ENCODE measurements at places on chromosomes 4 and X.

DNA sequence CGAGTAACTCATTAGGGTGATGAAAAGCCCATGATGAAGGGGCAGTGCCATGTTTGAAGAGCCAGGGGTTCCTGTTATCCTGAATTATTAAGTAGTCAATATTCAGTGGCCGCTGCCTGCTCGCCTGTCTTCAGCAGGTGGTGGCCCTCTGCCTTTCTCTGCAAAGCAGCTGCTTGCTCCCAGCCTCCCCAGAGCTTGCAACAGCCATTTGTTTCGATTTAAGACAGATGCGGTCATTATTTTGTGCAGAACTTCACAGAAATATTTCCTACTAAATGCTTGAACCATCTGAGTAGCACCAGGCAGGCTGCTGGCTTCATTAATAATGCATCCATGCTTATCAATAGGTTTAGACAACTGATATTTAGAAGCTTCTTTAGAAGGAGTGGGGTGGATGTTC is 104.3 kb upstream of the TTC29 start:
- DNase-seq: no peak

GRCh38 chr4:117900832-117901231 is 133.5 kb upstream of the NDST3 start:
- no peak for DNase-seq

GRCh38 chr4:69025191-69025998 is 70.9 kb upstream of the UGT2B7 start:
- DNase-seq: no peak

DNA sequence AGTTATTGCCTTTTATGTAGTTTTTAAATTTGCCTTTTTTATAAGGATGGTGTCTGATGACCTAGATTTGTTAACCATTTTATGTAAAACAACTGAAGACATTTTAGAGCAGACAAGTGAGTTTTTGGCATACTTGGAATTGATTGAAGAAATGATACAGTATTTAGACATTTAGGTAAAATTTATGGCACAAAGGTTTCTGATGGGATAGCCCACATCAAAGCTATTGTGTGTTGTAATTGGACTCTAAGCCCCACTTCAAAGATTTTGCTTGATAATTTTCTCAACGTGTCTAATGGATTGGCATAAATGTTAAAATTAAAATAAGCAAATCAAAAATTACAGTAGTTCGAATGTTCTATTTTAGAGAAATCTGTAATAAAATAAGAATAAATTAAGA is 17.6 kb downstream of the EPGN start:
- no peak for DNase-seq

DNA sequence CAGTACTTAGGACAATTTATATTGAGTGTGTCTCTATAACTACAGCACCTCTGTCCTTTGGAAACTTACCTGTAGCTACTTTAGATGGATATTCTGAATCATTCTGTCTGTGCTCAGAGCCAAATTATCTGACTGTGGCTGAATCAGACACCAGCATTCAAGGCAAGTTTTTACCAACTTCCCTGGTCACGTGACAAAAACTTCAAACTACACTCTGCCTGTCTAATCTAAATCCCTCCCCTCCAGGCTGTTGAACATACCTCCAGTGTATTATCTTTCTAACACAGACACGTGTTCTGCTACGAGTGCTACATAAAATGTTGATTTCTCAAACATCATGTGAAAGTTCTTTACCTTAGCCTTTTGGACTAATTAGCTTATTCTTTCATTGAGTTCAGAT is 641.2 kb upstream of the CPEB2 start:
- DNase-seq: no peak

- no peak for DNase-seq
These were observed 50.1 kb downstream of the MEPE start for GRCh38 chr4:87882861-87883260.

DNA sequence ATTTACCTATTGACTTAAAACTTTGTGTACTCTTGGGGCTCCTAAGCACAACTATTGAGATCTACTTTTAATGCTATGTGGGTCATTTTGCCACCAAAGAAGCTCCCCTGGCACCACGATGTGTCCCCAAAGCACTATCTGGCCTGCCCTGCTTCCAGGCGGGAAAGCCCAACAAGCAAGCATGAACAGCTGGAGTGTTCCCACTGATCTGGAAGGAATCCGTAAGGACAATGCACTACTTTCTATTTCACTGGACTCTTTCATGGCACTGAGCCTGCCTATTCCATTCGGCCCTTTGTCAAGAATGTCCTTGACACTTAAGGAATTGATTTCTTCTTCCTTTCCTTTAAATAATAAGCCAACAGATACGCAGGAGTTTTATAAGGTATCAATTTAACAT is 38.8 kb downstream of the GRIA3 start:
- DNase-seq: no peak

DNA sequence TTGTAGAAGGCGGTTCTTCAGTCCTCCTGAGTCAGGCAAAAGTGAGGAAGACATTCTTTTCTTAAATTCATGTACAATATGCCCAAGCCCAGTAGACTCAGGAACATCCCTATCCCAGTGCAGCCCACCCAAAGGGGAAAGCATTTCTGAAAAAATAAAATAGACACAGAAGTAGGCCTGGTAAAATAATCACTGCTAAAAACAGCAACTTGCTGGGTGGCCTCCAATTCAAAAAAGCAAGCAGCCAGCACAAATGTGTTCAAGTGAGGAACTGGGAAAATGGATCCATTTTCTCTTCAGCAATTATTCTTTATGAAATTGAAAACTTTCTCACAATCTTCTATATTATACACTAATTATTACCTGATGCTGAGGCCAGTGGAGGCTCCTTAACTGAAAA is 165.4 kb downstream of the PCDH19 start:
- DNase-seq: no peak

DNA sequence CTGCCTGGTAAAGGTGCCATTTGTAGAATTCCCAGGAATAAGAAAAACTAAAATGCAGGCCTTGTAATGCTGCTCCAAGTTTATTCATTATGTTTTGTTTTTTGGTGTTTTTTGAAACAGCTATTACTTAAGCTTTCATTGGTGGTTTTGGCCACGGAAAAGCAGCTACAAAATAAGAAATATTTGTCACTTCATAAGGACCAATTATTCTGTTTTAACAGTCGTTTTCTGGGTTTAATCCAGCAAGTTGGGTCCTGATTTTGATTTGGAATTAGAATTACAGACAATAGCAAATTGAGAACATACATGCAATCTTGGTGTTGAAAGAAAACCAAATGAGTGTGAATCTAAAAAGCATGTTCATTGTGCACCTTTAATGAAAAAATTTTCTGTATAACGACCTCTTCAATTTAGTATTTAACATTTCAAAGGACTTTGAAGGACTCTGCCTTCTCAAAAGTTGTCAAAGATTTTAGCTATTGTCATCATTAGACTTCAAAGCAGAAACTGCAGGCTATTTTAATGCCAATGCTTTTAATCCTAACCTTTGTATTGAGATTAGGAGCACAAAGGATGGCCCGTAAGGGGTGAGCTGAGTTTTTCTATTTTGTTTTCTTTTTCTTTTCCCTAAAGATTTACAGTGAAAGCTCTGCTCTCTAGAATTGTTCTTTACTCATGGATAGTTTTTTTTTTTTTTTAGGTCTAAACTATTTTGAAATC is 26.7 kb upstream of the STOX2 start:
- no peak for DNase-seq

DNA sequence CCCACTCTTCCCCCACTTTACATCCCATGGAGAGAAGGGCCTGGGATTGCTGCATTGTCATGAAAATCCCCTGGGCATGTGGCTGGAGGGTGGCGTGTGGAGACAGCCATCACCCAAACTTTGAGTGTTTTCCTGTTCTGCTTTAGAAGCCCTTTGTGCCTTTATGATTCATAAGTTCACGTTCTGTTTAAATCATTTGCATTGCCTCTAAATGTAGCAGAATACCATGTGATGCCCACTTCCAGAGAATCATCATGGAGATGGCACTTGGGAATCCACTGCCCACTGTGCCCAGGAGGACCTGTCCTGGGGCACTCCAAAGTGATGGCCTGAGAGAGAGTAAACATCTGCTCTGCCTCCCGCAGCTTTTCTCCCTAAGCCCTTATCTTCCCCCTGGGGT is 52.8 kb downstream of the MED28 start:
- DNase-seq: no peak

DNA sequence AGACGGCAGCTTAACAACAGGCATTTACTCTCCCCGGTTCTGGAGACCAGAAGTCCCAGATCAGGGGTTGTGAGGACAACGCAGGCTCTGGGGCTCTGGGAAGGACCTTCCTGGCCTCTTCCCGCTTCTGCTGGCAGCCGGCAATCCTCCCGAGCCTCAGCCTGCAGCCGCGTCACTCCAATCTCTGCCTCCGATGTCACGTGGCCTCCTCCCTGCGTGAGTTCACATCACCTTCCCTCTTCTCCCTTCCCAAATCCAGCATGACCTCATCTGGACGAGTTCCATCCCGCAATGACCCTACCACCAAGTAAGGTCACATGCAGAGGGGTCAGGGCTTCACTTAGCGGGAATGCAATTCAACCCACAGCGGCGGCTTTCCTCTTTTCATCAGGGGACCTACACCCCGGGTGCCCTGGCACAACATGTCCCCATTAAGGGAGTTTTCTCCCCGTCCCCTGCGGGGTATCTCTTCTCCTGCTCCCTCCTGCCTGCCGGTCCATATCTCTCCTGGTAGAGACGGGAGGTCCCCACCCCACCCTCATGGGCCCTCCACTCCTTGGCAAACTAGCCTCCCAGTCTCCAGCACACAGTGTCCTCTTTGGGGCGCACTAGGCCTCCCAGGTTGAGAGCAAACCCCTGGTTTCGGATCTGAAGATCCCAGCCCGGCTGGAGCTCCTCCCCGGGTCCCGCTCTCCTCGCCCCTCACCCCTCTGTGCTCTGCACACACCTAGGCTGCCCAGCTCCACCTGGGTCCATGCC is 25.5 kb downstream of the ABLIM2 start:
- DNase-seq: no peak

- no peak for DNase-seq
These were observed 362.0 kb upstream of the FTHL17 start for GRCh38 chrX:31433856-31434255.

DNA sequence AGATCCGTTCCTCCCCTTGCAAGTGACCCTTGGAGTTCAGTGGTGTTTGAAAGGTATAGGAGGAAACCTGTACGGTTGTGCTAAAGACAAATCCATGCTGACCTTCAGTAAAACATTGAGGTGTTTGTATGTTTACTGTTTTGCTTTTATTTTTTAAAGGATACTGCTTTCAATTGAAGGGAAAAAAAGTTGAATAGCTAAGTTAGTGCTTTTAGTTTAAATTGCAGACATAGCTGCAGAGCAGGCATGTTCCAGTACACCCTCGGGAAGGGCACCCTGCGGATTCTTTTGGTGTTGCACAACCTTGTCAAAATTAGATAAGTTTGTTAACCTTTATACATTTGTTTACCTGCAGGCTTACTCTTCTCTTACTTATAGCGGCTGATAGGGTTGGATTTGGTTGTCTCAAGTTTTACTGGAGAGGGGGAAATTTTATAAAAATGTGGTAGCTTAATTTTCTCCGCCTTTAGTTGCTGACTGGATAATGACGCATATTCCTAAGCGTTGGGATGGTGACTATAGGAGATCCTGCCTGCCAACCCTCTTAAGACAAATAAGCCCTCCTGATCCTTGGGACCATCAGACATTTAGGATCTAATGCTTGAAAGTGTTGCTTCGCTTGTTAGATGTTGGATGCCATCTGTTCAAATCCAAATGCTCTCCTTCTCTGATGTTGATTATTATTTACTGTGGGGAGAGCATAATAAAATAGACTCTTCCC is 2.0 kb downstream of the RAPGEF2 start:
- DNase-seq: no peak

GRCh38 chr4:20137176-20137575 is 114.5 kb upstream of the SLIT2 start:
- no peak for DNase-seq

- no peak for DNase-seq
These were observed 611.2 kb downstream of the PPP4R3C start for GRCh38 chrX:26851981-26852380.

GRCh38 chr4:111204797-111205196 is 581.9 kb upstream of the PITX2 start:
- no peak for DNase-seq

- DNase-seq: no peak
These were observed 516.6 kb downstream of the PPARGC1A start for GRCh38 chr4:23373261-23373660.

DNA sequence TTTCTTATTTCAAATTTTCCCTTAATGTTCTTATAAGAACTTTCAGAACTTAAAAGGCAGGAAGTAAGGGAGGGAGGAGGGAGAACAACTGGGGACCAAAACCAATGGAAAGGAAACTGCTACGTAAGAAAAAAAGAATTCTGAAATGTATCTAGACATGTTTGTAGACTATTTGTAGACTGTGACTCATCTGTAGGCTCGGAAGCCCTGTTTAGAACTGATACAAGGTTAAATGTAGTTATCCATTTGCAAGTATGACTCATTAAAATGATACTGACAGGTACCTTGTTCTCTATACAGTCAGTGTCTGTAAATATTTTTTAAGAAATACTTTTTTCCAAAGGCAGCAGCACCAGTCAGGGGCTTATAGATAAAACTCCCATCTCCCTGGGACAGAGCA is 202.0 kb downstream of the DHX15 start:
- DNase-seq: no peak

GRCh38 chr4:153643406-153644383 is 40.4 kb upstream of the TLR2 start:
- DNase-seq: no peak

DNA sequence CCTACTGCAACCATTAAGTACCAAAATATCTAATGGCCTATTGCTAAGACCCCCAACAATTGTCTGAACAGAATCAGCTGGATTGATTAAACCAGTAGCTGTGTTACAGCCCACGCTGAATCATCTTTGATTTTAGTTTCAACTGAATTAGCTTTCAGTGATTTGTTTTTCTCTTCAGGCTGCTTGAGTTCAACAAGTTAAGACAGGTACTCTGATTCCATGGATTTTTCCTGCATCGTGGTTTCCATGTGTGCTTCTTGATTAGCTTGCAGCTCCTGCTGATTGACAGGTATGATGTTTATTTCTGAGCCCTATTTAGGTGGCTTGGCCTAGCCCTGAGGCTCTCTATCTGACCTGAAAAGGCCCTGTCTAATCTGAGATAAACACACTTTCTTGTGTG is 91.3 kb downstream of the GUCY2F start:
- no peak for DNase-seq
